Fibroblast of mammary gland (primary cell): ENCODE measurements at places on chromosomes 1 and 21.

GRCh38 chr1:173476197-173476664 is 904 bp upstream of the PRDX6 start:
- DNase-seq = no peak

GRCh38 chr1:219465212-219466093 is 147.5 kb downstream of the ZC3H11B start:
- DNase-seq = peak; percentile 60

DNA sequence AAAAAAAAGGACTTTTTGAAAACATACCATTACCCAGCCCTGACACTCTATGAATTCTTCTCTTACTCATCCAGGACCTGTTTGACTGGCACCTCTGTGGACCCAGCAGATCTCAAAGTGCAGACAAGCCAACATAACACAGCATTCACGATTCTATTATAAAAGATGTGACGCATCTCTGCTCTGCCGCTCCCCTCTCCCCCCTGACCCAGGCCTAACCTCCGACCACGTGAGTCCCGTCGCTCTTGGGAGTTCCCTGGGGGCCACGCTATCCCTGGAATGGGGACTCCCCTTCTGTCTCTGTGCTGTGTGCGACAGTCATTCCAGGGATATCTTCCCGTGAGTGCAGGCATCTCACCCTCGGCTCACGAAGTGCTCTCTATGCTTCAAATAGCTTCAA is 21.1 kb downstream of the LRRC38 start:
- no peak for DNase-seq

DNA sequence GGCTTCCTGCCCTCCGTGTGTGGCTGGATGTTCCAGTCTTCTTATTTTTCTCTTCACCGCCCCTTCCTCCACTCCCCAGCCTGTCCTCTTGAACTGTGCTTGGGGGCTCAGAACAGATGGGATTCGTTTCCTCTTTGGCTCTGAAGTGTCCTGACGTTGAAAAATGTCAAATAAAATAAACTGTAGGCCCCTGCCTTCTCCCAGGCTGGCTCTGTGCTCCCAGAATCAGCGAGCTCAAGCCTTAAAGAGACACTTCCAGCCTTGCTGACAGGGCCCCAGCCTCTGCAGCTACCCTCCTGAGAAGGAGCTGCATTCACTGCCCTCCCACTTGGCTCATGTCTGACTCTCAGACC is 104.2 kb upstream of the IPO9 start:
- no peak for DNase-seq

DNA sequence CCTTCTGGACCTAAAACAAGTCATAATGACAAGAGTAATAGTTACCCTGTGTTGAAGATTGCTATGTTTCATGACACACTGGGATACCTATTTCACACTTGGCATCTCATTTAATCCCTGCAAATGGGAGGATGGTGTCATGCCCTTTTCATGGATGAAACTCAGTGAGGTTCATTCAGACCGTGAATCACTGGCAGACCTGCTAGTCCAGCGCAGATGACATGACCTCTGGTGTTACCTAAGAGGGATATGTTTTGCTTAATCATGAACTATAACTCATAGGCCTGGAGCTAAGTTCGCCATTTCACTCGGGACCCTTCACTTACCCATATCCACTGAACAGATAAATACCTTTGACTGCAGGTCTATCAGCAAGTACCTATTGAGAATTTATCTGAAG is 286.6 kb upstream of the FMN2 start:
- DNase-seq = no peak

- peak; percentile 73 for DNase-seq
Observed at GRCh38 chr21:32403201-32403777, 9.2 kb upstream of the EVA1C start.

GRCh38 chr1:156656806-156657740 is 15.2 kb downstream of the BCAN start:
- DNase-seq = peak; percentile 57

DNA sequence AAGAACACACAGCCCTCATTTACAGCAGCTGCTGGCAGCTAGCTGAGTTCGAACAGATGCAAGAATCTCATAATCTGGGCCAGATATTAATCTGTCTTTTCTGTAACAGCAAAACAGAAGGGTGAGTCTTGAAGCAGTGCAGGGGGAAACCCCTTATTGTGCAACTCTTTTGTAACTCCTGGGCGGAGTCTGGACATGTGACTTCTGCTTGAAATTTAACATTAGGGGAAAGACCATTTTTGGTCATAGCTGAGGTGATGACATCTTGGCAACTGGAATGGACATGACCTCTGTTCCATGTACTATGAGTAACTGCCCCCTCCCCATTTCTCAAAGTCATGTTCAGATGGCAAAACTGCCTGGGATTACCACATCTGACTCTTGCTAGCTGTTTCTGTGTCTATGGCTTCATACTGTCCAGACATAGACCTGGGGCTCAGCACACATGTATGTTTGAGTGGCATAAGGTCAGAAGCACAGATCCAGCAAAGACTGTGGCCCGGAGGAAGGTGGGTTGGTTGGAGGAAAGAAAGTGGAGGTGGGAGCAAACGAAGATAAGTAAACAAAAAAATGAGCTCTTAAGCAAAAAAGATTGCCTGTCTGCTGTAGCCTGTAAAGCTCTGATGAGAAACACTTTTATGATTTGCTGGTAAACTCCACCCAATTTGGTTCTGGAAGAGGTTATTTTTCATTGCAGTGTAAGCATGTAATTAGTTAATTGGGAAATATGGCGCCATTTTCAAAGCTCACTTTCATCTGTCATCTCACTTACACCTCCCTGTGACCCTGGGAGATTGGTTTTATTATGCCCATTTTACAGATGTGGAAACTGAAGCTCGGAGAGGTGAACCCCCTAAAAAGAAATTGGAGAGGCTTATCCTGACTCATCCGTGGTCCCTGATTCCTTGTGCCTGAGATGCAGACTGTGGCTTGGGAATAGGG is 26.1 kb downstream of the ETS2 start:
- DNase-seq = peak; percentile 100

GRCh38 chr1:223628233-223629125 is 37.0 kb downstream of the CAPN8 start:
- peak; percentile 26 for DNase-seq

DNA sequence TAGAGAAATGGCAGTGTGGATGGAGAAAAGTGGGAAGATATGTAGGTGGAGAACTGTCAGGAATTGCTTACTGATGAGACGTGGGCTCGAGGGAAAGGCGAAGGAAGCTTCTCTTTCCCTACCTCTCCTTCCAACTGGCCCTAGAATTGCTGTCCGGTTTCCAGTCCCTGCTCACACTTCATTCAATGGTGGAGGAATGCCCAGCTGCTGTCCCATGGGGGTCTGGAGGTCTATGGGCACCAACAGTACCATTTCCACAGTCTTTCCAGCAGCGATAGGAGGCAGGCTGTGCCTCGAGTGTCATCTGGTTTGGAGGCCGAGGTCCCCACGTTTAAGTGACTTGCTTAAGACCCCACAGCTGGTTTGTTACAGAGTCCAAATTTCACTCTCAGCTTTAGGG is 31.5 kb upstream of the CD1D start:
- DNase-seq = no peak

- no peak for DNase-seq
Observed at GRCh38 chr1:185365951-185366350, 48.9 kb upstream of the IVNS1ABP start.

GRCh38 chr1:23964790-23965740 is 5.4 kb downstream of the PNRC2 start:
- DNase-seq = peak; percentile 36

- no peak for DNase-seq
Observed at GRCh38 chr1:3081171-3081683, 12.2 kb downstream of the PRDM16 start.

DNA sequence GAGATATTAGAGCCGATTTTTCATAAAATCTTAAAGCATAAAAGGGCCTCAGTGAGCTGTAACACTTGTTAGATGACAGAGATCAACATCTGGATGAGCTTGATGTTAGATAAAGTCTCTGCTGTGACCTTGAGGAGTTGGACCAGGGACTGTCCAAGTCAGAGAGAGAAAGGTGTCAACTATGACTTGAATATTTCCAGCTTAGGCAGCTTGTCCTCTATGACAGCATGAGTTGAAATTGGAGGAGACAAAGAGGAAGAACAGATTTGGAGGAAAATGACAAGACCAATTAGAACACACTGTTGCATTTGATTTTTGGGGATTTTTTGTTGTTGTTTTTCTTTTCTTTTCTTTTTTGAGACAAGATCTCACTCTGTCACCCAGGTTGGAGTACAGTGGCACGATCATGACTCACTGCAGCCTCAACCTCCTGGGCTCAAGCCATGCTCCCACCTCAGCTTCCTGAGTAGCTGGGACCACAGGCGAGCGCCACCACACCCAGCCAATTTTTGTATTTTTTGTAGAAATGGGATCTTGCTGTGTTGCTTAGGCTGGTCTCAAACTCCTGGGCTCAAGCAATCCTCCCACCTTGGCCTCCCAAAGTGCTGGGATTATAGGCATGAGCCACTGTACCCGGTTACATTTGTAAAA is 35.3 kb upstream of the CLIC4 start:
- no peak for DNase-seq

- DNase-seq = no peak
Observed at GRCh38 chr1:160747717-160748116, 8.7 kb downstream of the SLAMF7 start.

DNA sequence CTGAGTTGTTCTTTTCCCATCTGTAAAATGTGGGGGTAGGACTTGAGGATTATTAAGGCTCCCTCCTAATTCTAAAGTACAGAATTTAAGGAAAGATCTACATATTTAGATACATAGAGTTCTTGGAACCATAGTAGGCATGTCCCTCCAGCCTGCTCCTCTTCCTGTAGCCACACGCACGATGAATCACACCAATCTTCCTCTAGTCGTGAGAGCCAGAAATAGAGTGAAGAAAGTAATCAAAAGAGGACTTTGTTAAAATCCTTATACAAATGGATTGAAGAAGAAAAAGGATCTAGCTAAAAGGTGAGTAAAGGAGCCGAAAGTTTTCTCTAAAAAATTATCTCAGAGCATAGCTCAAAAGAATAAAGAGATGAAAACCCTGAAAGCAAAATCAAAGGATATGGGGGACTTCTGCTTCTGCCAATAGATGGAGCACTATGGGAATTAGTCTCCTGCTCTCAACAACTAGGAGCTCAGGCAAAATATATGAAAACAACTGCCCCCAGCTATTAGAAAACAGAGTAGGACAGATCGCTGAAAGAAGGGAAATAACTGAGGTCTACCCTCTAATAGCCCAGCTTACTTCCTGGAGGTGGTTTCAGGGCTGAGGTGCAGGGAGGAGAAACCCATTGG is 8.5 kb downstream of the C1orf141 start:
- DNase-seq = peak; percentile 30

GRCh38 chr1:209291715-209292114 is 291.8 kb upstream of the CAMK1G start:
- DNase-seq = no peak

- peak; percentile 50 for DNase-seq
Observed at GRCh38 chr1:7284839-7285435, 486.2 kb upstream of the VAMP3 start.

DNA sequence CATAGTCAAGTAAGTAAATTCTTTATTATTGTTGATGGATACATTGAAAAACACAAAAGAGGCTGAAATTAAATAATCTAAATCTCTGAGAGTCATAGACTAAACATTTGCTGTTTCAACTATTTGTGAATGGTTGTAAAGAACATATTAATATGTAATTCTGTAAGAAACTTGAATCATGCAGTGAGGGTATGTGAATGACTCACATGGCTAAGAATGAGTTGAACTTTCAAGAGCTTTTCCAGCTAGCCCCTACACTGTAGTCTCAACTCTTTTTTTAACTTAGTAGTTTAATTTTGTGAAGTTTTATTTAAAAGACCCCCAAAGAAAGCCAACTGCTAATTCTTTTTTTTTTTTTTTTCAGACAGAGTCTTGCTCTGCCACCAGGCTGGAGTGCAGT is 588.1 kb downstream of the DPYD start:
- DNase-seq = peak; percentile 67

DNA sequence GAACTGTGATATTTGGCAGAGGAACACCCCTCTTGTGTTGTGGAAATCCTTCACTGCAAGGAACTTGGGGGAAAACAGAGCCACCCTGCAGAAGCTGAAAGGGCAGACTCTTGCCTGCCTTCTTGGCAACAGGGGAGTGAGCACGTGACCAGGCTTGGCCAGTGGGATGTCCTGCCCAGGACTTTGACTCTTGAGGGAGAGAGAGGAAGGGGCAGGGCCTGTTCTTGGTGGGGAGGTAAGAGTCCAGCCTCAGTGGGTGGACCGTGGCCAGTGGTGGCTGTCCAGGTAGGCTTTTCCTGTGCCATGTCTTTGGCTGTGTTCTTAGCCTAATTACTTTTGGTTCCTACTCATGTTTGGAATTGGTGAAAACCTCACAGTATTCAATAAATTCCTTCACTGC is 8.6 kb upstream of the AK2 start:
- DNase-seq = no peak

DNA sequence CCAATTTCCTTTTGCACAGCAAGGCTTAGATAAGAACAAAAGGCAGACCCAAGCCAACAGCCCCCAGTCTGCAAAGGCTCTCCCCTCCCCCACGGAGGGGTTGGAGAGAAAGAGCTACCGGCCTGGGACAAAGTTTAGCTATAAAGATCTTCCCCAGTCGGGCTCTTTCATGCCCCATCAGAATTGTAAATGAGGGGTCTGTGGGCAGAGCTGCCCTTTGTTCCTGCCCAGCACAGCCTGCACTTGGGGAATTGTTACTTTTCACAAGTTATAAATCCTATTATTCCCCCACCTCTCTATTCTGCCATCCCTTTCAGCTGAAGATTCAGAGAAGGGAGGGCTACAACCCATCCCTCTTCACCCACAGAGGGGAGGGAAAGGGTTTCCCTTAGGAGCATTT is 3.5 kb downstream of the MYCL start:
- DNase-seq = no peak

DNA sequence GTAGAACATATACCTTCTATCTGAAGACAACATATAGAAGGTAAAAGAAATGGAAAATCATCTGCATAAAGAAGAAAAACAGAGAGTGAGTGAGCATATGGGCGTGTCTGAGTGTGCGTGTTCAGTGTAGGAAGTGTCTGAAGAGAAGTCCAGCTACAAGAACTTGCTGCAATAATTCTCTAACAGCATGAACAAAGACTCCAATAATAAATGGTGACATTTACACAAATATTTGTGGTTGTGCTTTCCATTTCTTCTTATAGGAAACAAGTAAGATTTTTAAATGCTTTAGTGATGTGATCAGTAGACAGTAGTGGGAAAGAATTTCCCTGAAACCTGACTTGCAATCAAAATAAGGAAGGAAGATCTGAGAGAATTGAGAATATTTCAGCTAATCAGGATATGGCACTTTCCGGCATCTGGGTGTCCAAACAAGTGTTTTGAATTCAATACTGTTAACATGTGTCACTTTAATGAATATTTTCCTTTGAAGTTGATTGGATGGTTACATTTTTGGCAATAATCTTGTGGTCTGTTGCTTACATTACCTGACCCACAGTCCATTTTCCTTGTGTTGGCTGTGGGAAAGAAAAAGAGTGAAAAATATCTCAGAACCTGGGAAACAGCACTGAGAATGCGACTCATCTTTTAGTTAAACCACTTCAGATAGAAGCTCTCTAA is 154.0 kb downstream of the TGFB2 start:
- DNase-seq = peak; percentile 73

- DNase-seq = no peak
Observed at GRCh38 chr1:152924191-152924590, 15.8 kb downstream of the IVL start.

GRCh38 chr1:174156437-174156836 is 2.9 kb upstream of the RABGAP1L start:
- DNase-seq = no peak
